ENCODE measurements at places on chromosomes 2 and 18.

DNA sequence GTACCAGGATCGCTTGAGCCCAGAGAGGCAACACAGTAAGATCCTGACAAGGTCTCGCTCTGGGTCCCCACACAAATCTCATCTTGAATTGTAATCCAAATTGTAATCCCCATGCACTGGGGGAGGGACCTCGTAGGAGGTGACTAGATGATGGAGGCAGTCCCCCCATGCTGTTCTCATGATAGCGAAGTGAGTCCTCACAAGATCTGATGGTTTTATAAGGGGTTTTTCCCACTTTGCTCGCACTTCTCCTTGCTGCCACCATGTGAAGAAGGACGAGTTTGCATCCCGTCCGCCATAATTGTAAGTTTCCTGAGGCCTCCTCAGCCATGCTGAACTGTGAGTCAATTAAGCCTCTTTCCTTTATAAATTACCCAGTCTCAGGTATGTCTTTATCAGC lies 46.0 kb upstream of the SERTAD2 start:
- no peak for DNase-seq

- DNase-seq, result no peak
Measured at GRCh38 chr2:144403933-144404332, 116.0 kb downstream of the ZEB2 start.

- no peak for DNase-seq
Measured at GRCh38 chr18:34364699-34365098, 140.0 kb upstream of the NOL4 start.

DNA sequence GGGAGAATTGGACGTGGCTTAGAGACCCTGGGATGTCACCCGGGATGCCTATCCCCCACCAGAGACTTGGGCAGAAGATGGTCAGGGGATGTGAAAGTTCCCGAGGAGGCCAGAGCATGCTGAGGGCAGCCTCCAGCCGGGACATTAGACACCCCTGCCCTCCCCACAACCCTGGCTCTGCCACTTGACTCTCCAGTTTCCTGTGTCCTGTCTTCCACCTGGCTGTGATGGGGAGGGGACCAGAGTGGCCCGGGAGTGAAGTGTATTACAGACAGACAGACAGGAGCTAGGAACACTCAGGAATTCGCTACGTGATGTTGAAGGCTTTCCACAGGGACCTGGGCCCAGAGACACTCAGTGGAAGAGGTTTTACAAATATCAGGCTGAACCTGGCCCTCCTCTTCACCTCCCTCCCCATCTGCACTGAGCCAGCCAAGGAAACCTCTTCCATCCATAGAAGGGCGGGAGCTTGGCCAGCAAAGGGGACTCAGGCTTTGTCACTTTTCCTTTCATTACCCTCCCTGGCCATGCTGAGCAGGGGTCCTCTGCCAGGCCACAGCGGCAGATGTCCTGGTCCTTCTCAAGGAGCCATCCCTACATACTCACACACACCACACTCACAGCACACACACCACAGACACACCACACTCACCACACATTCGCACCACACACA lies 60.7 kb downstream of the SDC1 start:
- no peak for DNase-seq

DNA sequence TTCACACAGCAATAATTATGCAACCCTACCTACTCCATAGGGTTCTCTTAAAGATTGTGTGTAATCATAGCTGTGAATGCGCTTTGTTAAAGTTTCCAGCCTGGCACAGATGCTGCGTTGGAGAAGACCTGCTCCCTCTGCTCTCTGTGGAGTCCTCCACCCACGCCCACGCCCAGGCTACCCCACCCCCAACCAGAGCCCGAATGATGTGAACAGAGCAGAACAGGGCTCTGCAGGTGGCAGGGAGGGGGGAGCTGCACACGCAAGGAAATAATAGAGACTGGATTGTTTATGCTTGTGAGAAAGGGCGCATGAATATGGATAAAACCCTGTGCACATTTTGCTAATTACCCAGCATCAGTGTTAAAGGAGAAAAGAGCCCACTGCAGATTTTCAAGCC lies 447.5 kb downstream of the BCL11A start:
- no peak for DNase-seq

- DNase-seq, result no peak
Measured at GRCh38 chr2:207015901-207016300, 76.6 kb downstream of the CPO start.
